ENCODE measurements at places on chromosomes 3 and 15.

GRCh38 chr15:99911816-99912215 lies 178.6 kb upstream of the LYSMD4 start:
- no peak for DNase-seq

- no peak for DNase-seq
Observed at GRCh38 chr3:186210852-186211500, 102.1 kb upstream of the ETV5 start.

DNA sequence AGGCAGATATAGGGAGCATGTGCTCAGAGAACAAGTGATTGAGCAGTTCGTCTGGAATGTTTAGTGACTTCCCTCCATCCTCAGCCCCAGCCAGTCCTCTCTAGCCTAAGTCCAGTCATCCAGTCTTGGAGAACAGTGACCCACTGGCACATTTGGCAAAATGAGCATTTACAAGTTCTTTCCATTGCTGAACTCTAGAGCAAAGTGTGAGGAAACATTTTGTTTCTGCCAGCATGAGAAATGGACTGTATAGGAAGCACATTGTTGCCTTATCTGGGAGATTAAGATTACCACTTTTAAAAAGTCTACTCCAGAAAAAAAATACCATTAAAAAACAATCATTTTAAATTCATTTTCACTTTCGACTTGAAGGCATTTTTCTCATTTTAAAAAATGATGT lies 353.6 kb downstream of the SHQ1 start:
- DNase-seq, result no peak

DNA sequence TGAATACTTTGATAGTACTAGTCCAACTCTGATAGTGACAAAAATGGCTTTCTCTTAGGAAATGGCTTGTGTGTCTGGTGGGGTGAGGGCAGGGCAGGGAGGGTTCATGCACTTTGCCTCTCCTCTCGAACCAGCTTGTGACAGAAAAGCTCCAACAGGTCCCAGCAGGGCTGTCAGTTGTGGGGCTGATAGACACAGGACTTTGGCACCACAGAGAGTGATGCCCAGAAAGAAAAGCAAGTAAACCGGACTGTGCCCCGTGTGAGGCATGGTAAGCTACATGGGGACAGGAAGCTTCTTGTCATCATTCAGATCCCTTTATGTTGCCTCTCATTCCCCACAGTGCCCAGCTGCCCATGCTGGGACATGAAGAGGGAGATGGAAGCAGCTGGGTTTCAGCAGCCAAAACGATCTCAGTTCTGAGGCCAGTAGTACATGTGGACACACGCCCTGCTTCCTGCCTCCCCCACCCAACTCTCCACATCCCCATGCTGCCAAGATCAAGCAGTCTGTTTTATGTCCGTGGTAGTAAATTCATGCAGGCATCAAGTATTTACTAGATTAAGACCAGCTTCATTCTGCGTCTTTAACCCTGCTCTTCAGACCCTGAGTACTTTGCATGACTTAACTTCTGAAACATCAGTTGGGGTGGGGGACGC lies 29.7 kb upstream of the LIPC start:
- DNase-seq, result no peak

- peak; percentile 29 for DNase-seq
Observed at GRCh38 chr3:170811515-170811914, 58.5 kb downstream of the RPL22L1 start.

- no peak for DNase-seq
Observed at GRCh38 chr15:63276342-63277037, 915 bp upstream of the APH1B start.

DNA sequence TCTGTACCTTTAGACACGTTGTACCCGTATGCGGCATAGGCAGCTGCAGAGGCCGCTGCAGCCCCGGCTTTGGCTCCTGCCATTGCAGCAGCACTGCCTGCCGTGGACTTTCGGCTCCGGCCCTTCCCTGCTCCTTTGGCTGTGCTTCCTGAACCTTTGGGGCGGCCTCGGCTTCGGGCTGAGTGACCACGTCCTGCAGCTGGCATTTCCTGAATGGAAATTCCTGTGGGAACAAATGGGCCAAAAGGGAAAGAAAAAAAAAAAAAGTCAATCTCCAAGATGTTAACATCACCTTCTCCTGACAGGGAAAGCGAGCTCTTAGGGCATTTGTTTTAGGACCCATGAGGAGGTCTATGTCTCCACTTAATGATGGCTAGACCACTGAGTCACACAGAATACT lies 29.6 kb downstream of the CHAC1 start:
- DNase-seq, result no peak

DNA sequence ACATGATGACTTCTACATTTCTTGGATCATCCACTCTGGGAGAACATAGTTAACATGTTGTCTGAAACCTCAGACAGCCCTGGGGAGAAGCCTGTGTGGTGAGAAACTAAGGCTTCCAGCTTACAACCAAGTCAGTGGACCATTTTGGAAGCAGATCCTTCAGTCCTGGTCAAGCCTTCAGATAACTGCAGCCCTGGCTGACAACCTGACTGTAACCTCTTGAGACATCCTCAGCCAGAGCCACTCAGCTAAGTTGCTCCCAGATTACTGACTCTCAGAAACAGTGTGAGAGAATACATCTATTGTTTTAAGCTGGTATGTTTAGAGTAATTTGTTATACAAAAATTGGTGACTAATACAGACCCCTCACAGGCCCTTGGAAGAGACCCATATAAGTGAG lies 50.9 kb upstream of the KPNA4 start:
- no peak for DNase-seq

- DNase-seq, result no peak
Observed at GRCh38 chr15:100692246-100692645, 89.9 kb downstream of the ASB7 start.

DNA sequence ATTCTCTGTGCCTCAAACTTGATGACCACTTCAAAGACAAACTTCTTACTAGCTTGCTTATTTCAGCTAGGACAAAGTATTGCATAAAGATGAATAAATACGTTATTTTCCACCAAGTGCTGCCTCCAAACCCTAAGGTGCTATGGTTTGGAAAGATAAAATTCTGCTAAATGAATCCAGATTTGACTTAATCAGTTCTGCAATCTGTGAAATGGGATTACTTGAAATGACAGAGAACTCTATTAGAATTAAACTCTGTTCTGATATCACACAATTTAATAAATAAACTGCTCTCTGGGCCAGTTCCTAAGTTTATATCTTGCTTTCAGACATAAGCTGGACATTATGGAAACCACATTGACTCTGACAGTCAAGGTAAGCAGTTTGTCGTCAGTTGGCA lies 338.8 kb upstream of the SEMA6D start:
- no peak for DNase-seq

DNA sequence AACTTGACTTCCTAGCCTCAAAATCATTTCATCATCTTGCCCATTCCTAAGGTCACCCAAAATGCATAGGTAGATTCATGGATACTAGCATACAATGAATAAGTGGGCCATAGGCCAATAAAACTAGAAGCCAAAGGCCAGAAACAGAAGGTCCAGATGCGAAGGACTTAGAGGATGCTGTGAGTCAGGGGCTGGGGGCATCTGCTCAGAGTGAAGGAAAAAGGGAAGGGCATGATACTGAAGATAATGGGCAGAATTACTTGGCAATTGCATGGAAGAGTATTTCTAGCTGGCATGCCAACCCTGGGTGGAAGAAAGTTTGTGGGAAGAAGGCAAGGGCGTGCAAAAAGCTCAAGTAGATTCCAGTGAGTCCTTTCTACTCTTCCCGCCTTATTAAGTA lies 27.5 kb downstream of the ILDR1 start:
- no peak for DNase-seq
